ENCODE measurements at places on chromosomes 1 and 21. TPM values are rescaled to one million over a fixed set of nuclear protein-coding genes. Genes with fewer than 3 reads are reported as not detected.

DNA sequence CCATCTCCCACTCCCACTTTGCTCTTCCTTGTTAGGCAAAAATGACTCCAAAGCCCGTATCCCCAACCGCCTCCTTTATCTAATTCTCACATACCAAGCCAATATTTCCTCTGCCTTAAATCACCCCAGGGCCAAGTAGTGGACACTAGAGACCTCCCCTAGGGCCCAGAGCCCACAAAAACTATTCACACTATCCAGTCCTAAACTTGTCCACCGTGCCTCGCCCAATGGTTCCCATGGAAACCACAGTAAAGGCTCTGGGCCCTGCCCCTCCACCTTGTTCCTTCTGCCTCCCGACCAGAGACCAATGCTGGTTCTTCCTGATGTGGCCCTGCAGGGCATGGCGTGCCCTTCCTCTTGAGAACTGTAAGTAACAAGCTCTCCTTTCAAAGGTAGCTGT lies 11.8 kb downstream of the CFAP107 start:
- H3K27ac ChIP-seq = no peak overlapping the region
- peaks cover 6% of the 10 kb centered on the region for H3K27me3 ChIP-seq
- H3K36me3 ChIP-seq = no peaks in the 10 kb centered on the region

SPRR1A gene
- not detected for total RNA-seq

CNKSR1 gene
- total RNA-seq = 6.4 TPM

S100A7A gene
- not detected for total RNA-seq

ANGPTL1 gene
- not detected for total RNA-seq

DEGS1 gene
- total RNA-seq = 73.9 TPM

- H3K36me3 ChIP-seq = peaks cover 25% of the 10 kb centered on the region
- H3K27ac ChIP-seq = peak overlapping the region; percentile 96
- H3K4me1 ChIP-seq = peaks cover 38% of the 10 kb centered on the region
- peak overlapping the region; percentile 97 for H3K4me3 ChIP-seq
Observed at GRCh38 chr21:39313042-39313570, 326 bp downstream of the BRWD1 start.

DNA sequence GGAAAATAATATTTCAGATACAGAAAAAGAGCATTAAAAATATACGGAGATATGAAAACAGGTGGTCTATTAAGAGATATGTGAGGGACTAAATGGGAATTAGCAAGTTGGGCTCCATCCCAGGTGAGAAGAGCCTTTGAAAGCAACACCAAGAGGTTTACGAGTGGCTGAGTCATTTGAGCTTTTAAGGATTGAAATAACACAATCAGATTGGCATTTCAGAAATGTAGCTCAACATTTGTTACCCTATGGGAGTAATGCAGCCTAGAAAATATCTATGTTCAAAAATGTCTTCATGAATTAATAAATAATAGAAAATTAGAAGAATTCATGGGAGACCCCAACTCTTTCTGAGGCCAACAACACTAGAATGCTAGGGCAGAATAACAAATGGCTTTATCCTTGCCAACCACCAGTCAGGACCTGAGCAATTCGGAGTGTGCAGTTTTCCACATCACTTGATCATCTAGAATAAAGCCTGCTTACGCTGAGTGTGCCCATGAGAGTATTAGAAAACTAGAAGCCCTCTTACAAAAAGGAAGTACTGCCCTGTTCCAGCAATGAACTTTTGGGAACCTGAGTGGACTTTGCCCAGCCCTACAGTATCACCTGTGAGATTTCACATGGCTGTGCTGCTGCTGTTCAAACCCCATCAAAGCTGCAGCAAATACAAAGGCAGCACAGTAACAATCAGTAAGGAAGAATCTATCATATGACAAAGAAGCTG lies 538.0 kb upstream of the CAMK1G start:
- H3K4me1 ChIP-seq = no peaks in the 10 kb centered on the region
- H3K27ac ChIP-seq = no peak overlapping the region
- no peaks in the 10 kb centered on the region for H3K36me3 ChIP-seq
- H3K27me3 ChIP-seq = peaks cover 2% of the 10 kb centered on the region
- H3K4me3 ChIP-seq = no peak overlapping the region
- DNase-seq = no peak
